H1 (cell line): ENCODE measurements at places on chromosomes 7 and 10.

GRCh38 chr10:11085545-11085944 is 67.9 kb downstream of the CELF2 start:
- no peak for DNase-seq
- no peaks in the 10 kb centered on the region for H3K27me3 ChIP-seq
- no peak overlapping the region for H3K4me3 ChIP-seq
- no peaks in the 10 kb centered on the region; the same call in 1 of the 2 replicates for H3K36me3 ChIP-seq
- H3K27ac ChIP-seq, result no peak overlapping the region
- no peaks in the 10 kb centered on the region for H3K4me1 ChIP-seq

DNA sequence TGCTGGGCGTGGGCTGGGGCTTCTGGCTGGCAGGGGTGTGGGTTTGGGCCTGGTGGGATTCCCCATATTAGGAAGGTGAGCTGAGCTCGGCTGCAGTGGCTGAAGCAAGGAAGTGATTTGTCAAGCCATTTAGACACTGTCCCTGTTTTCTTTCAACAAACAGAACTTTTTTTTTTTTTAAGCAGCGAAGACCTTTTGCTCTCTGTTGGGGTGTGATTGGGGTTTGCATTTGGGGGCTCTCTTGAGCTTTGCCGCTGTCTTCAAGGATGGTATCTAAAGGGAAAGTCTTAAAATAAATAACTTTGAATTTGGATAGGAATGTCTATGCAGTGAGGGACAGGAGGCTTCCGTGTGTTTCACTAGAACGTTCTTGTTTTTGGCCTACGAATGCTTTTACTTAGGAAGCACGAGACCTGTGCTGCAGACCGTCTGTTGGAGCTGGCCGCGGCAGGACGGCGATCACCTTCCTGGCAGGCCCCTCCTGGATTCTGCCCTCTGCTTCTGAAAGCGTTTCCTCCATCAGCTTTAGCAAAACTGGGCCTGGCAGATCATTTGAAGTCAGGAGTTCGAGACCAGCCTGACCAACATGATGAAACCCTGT is 43.9 kb downstream of the FOXK1 start:
- DNase-seq, result no peak
- no peaks in the 10 kb centered on the region for H3K27me3 ChIP-seq
- H3K27ac ChIP-seq, result no peak overlapping the region
- H3K4me1 ChIP-seq, result no peaks in the 10 kb centered on the region

DNA sequence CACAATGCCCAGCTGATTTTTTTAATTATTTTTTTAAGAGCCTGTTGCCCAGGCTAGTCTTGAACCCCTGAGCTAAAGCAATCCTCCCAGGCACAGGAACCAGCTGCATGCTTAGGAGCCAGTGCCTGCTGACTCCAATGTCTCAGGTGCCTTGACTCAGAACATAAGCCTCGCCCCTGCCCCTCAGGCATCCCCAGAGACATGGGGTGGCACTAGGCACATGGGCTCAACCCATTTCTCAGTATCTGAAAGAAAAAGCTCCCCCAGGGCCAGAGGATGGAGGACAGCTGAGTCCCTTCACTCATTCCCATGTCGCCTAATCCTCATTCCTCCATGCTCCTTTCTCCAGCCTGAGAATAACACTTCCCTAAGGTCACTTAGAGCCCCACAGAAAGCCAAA is 39.1 kb downstream of the KCNH2 start:
- no peaks in the 10 kb centered on the region for H3K27me3 ChIP-seq
- H3K27ac ChIP-seq, result no peak overlapping the region
- peaks cover 3% of the 10 kb centered on the region for H3K4me1 ChIP-seq
- no peak overlapping the region for H3K4me3 ChIP-seq
- no peaks in the 10 kb centered on the region for H3K36me3 ChIP-seq

- H3K4me3 ChIP-seq, result no peak overlapping the region
- no peaks in the 10 kb centered on the region for H3K27me3 ChIP-seq
- DNase-seq, result no peak
- no peak overlapping the region for H3K27ac ChIP-seq
- no peaks in the 10 kb centered on the region for H3K36me3 ChIP-seq
Measured at GRCh38 chr10:104417637-104418292, 64.1 kb downstream of the CFAP58 start.

GRCh38 chr10:69955211-69955805 is 97.3 kb upstream of the MACROH2A2 start:
- peaks cover 8% of the 10 kb centered on the region for H3K4me1 ChIP-seq
- no peak for DNase-seq
- H3K4me3 ChIP-seq, result no peak overlapping the region
- peaks cover 4% of the 10 kb centered on the region for H3K27me3 ChIP-seq
- no peak overlapping the region for H3K27ac ChIP-seq
